GM04503 (cell line): ENCODE measurements at places on chromosomes 7 and 10.

- DNase-seq: no peak
Measured at GRCh38 chr7:89887489-89887888, 266.8 kb upstream of the STEAP1 start.

DNA sequence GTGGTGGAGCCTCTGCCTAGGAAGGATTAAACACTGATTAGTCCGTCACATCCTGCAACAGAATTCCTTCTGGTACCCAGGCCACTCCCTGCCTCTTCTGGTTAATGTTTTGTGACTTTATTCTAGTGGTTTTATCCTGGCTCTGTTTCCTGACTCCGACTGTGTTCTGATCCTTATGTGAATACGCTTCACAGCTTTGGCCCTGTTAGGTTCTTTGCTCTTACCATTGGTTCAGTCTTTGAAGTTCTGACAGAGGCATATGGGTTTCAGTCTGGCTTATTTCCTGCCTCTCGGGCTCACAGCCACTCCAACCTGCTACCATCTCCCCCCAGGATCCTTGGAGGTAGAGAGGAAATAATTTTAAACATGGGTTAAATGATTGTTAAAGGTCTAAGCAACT is 23.2 kb upstream of the FGL2 start:
- no peak for DNase-seq

DNA sequence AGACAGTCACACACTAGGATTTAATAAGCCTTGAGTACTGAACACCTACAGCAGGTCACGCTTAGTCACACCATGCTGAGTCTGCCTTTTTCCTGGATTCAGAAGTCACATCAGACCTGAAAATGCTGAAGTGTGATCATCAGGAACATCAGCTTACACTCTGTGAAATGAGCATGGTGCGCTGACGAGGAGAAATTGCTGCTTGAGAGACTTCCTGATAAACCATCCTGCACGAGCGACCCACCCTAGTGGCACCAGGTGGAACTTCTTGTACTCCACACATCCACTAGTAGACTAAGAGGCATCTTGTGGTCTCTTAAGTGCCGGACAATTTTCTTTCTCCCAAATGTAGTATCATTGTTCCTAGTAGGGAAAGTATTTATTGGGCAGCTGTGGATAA is 51.8 kb upstream of the MRLN start:
- no peak for DNase-seq

DNA sequence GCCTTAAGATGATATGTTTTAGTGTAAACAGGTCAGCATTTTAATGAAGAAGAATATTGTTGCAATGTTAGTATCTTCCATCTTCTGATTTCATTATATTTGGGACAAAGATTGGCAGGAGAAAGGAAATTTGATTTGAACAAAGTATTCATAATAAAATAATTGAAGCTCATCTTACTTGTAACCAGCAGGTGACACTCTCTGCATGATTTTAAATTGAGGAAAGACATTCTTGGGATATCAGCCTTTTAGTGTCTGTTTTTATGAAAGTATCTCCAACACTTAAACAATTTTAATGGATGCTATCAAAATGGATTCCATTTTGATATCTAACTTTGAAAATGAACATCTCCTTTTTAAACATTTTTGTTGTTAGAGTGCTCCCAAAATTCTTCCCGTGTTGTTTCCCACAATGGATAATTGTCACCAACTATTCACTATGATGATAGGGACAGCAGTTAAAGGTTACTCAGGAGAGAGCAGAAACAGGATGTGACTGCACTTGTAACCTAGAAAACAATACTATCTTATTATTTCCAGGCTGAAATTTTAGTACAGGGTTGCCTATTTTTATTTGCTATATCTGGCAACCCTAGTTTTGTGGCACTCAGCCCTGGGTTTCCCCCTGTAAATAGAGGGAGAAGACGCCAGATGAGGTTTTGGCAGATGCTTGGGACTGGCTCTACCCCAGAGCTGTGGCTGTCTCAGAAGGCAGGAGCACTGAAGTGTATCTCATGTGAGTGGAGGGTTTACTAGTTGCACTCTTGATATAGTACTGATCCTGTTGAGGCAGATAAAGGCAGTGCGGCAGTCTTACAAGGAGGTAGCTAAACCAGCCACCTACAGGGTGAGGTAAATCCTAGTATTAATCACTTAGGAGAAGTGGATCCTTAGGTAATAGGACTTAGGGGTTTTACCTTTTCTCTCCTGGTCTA is 31.0 kb upstream of the ABCB4 start:
- no peak for DNase-seq

DNA sequence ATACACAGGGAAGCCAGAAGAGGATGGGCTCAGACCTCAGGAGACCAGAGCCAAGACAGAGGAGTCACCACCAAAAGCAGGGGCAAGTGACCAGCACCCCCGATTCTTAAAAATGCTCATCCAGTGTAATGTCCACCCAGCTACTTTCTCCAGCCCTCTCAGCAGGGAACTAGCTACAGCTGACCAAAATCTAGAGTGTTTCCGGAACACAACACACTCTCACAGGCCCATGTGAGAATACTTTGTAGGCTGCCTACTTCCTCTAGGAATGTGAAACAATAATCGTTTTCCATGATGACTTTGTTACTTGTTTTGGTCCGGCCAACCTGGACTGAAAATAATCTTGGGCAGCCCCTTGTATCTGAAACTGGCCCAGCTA is 14.5 kb downstream of the PSAP start:
- no peak for DNase-seq

- DNase-seq: no peak
Measured at GRCh38 chr10:78217336-78217735, 183.7 kb downstream of the RPS24 start.

- DNase-seq: no peak
Measured at GRCh38 chr7:28815369-28815927, 142.7 kb downstream of the TRIL start.

DNA sequence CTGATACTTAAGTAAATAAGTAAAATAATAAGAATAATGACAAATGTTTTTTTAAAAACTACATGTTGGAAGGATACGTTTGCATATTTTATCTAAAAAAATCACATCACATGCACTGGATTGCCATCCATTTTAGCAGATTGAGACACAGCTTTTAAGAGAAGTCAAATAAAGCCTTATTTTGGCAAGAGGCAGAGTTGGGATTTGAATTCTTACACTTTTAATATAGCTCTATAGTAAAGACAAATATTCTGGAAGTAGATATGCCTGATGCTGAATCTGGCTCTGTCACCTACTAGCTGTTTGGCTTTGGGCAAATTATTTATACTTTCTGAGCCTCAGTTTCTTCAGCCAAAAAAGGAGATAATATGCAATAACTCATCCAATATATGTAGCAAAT is 386.4 kb downstream of the ETV1 start:
- DNase-seq: no peak

GRCh38 chr10:128922172-128922571 is 544.9 kb upstream of the MGMT start:
- DNase-seq: no peak

DNA sequence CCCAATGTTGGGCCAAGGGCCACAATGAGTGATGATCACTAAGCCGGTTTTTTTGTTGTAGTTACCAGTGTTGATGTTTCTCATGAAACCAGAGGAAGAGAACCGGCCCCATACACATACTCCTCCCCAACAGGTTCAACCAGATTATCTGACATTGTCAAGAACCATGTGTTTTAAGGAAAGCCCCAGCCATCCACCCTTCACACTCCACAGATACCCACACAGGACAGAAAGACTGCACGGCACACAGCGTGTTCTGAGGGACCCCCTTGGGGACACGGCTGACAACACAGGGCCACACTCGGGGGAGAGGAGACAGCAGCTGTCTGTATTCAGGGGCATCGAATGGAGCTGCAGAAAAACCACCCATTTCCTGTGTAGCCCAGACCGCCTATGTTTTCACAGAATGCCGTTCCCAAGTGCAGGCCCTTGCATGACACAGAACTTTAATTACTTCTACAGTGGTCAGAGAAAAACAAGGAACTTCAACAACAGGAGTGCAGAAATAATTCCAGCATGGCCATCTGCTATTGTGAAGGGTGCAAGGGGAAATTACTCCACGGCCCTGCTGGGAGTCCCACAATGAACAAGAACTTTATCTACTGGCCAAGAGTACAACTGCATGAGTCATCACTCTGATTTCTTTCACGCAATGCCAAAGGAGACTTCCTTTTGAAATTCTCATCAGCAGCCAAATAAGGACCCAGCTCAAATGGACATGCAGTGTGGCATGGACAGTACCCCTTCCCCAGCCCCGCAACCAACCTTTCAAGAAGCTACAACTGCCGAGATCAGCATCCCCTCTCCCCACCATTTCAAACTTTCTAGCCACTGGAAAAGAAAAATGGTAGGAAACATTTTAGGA is 2.3 kb downstream of the KLF6 start:
- DNase-seq: peak; percentile 92

DNA sequence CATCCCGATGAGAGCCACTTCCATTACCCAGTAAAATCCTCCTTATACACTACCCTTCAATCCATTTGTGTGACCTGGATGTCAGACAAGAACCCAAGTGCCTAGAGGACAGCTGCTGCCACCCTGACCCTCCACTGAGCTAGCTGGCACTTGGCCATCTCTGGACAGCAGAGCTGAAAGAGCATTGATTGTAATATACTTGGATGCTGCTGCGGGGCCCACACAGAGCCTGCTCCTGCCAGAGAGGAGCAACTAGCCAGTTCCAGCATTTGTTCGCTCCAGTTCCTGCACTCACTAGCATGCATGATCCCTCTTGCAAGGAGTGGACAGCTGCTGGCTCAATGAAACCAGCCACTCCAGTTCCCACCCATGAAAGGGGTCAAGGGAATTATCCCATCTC is 8.4 kb upstream of the TMEM254 start:
- DNase-seq: no peak

GRCh38 chr7:23965296-23965695 is 255.3 kb downstream of the STK31 start:
- DNase-seq: no peak

DNA sequence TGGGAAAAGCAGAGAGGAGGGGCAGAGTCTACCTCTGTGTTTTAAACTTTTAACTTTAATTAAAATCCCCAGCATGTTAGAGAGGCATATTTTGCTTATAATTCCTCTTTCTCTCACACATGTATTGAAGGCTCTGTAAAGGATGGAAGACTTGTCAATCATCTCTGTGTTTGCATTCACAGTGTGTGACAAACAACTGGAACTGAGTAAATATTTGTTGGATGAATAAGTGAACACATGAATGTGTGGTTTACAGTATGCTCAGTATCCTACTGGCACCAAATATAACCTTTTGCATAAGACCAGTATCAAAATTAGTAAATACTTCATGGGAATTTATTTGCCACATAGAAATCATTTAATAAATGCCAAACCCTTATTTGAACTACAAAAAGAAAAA is 829.0 kb downstream of the GRID1 start:
- no peak for DNase-seq

- no peak for DNase-seq
Measured at GRCh38 chr7:18577096-18577771, 81.7 kb downstream of the HDAC9 start.

GRCh38 chr10:47364366-47364765 is 16.2 kb downstream of the RBP3 start:
- DNase-seq: no peak

- DNase-seq: no peak
Measured at GRCh38 chr7:102392330-102392729, 3.8 kb upstream of the PRKRIP1 start.

DNA sequence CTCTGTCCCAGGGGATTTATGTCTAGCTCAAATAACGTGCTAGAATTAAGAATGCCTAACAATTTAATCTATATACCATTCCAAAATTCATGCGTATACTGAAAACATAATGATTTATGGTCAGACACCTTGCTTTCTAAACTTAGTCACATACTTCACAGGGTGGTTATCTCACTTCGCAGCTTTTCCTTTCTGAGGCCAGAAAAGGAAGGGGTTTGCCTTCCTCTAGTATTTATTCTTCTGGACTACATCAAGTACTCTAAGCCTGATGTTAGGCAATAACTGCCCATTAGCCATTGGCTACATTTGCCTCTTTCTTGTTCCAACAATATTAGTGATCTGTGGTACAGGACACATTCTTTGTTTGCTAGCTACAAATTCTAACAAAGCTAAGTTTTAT is 72.6 kb upstream of the FHIP2A start:
- no peak for DNase-seq

GRCh38 chr7:66118603-66119002 is 4.0 kb downstream of the CRCP start:
- no peak for DNase-seq

DNA sequence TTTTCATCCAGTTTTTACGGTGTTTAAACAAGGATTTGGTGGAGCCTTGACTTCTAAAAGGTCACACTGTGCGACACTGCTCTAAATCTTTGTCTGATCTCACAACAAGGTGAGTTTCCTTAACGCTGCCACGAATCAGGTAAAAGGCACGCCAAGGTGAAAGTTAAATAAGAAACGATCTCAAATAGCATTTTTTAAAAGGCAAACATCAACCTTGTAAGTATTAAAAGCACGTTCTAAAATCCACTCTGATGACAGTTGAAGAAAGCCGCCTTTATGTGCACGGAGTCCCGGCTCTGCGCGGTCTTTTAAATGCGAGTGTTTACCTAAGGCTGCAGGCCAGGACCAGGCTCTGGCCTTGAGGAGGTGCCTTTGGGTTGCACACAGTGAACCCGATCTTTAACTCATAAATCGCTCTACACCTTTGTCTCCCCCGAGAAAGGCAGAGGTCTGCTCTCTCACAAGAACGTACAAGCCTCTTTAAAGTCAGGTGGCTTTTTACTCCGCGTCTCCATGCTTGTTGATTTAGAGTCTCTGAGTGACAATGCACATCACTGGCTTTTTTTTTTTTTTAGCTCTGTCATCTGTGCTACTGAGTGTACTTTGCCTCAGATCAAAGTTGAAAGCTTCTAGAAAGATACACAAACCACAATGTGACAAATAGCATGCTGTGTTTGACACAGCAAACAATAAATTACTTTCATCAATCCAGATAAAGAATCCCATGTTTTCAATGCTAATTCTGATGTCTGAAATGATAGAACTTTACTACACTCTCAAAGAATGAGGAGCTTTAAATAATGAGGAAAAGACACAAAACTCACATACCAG is 25.9 kb upstream of the RNF32 start:
- DNase-seq: no peak
